GM10248 (cell line): ENCODE measurements at places on chromosomes 11 and 22.

DNA sequence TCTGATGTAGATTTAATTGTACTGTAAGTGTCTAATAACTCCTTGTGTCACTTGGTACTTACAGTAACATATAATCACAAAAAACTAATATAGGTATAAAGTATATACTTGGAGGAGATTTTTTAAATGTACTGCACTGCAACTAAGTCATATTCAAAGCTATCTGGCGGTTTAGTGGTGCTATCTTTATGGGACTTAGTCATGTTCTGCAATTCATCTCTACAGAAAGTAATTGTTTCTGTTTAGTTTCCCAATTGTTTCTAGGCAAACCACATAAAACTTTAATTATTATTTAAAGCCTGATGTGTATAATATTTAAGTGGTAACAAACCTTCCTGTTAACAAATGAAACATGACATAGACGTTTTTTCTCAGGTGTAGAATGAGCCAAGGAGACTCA lies 8.0 kb downstream of the PAFAH1B2 start:
- DNase-seq: no peak

- no peak for DNase-seq
These were observed 124.4 kb upstream of the ZC3H12C start for GRCh38 chr11:109968781-109969180.

DNA sequence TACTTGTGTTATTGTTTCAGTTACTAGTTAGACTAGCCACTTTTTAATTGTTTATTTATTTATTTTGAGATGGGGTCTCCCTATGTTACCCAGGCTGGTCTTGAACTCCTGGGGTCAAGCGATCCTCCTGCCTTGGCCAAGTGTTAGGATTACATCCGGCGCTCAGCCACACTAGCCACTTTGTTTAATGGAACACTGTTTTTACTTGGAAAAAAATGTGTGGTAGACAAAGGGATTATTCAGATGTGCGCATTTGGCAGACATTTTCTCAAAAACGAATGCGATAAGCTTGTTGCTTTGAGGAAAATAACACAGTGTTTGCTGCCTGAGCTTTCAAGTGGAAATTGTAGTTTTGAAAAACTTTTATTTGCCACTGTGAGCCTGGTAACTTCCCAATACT lies 51.0 kb downstream of the CTNND1 start:
- no peak for DNase-seq

DNA sequence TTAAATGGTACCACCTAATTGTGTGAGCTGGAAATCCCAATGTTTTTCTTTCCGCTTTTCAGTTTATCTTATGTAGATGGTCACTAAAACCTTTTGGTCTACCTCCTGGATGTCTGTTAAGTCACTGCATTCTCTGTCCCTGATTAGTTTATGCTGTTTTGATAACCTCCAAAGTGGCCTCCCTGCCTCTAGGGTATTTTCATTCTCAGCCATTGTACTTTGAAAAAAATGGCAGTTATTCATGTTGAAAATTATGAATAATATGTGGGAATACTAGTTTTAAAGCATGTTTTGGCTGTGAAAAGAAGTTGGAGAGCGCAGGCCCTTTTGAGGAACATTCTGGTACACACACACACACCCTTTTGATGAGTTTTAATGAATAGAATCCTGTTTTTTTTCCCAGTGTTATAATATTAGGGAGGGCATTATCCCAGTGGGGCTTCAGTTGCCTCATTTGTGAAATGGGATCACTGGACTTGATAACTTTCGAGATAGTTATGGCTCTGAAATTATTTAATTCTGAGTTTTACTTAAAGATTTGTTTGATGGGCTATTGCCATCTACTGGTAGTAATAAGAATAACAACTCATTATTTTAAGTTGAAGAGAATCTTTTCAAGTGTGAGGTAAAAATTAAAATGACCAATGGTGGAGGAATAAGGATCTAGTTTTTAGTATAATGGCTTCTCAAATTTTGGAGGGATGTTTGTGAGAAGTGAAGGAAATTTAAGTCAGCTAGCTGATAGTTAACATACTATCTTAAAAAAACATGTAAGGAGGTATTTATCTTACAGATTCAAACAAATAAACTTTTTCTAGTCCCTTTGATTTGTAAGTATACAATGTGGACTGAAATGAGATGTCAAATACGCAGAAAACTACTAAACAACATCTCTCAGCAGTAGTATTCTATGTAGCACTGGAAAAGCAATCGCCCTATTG lies 3.9 kb downstream of the FDX1 start:
- DNase-seq: peak; percentile 32

DNA sequence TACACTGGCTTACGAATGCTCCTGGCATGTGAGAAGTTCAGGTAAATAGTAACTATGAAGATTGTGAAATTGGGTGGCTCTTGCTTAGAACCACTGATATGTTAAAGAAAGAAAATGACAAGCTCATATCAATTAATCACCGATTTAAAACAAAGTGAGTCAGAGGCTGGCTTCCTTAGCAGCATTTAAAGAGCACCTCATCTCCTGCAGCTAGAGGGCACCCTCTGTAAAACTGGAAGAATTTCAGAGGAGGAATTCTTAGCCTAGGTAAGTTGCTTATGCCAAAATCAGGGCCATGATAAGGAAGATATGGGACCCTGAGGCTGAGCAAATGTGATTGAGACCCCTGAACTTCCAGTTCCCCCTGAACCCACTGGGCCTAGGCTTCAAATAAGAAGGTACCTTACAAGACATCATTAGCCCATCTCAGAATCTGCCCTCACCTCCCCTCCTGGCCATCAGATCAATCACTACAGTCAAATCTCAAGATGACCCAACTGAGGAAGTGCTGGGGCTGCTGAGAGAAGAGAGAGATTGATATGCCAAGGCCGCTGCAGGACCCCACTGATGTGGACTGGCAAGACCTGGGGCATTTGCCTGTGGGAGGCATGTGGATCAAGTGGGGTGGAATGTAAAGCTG lies 8.6 kb upstream of the CD3E start:
- no peak for DNase-seq

GRCh38 chr11:30210357-30210756 lies 20.5 kb upstream of the FSHB start:
- no peak for DNase-seq

GRCh38 chr22:44719586-44720368 lies 17.8 kb downstream of the PRR5 start:
- DNase-seq: no peak

- DNase-seq: no peak
These were observed 164.7 kb upstream of the B3GAT1 start for GRCh38 chr11:134576721-134577171.

DNA sequence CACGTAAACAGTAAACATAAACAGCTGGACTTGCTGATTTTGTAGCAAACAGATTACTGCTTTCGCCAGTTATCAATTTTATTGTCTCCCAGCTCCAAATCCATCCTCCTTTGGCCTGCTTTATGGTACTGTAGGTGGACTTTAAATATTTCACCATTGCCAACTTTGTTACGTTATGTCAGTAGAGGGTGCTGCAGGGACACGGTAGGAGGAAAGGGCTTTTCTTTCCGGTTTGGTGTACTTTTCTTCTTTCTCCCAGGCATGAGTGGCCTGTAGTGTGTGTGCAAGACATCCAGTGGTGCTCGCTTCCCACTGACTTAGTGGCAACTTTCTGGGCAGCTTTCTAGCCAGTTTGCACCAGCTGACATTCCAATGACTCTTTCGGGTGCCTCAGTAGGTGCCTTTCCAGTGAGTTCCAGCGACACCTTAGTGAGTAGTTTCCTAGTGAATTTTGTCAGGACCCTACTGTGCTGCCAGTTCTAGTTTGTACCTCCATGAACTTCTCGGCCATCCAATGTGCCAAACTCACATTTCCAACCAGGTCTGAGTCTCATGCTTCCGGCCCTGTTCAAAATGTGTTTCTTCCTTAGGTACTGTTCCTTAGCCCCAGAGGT lies 267.6 kb upstream of the TENM4 start:
- peak; percentile 21 for DNase-seq

DNA sequence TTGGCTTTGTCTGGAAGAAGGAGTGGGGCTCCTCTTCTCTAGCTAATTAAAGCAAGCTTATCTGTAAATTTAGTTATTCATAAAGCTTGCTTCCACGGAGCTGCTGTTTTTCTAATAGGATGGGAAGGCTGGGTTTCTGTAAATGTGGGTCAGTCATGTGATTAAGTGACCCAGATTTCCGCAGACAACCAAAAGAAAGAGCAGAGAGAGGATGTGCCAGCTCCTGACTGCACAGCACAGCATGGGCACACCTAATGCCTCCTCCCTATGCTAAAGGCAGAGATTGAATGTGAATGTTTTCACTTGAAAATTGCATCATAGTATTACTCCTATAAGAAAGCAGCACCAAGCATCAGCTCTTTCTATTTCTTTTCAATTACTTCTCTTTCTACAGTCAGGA lies 160.2 kb downstream of the FAT3 start:
- DNase-seq: no peak

GRCh38 chr11:1829039-1829820 lies 5.6 kb upstream of the SYT8 start:
- no peak for DNase-seq

DNA sequence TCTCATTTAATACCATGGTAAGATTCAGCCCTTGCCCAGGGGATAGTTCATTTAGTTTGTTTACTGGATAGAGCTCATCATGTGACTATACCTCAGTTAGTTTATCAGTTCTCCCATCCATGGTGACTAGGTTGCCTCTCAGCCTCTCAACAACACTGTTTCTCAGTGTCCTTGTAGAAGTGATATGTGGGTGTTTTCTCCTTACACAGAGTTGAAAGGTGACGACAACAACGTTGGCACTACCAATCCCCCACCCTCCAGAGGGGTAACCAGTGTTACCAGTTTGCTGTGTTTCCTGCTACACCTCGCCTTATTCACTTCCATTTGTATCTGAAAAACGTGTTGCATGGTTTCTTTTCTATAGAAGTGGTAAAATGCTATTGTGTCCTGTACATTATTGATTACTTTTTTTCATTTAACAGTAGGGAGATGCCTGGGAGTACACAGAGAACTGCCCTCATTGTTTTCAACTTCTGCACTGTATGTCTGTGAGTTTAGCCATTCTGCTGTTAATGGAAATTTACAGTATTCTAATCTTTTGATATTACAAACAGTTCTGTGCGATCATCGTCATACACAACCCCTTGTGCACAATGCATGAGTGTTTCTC lies 11.6 kb downstream of the NEAT1 start:
- no peak for DNase-seq

DNA sequence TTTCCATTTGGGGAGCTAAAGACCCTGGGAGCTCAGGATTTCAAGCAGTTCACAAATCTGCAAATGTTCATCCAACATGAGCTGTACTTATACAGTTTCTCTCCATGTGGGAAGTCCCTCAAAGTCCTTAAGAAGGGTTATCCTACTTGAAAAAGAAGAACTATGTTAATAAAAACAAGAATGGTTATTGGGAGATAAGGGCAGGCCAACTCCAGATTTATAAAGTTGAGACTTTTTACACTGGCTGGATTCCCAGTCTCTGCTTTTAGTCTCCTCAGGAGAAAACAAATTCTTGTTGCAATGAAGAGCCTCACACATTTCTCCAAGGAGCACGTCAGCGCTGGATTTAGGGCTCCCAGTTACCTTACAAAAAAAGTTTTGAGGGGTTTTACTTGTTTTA lies 34.2 kb upstream of the CTTN start:
- DNase-seq: no peak

DNA sequence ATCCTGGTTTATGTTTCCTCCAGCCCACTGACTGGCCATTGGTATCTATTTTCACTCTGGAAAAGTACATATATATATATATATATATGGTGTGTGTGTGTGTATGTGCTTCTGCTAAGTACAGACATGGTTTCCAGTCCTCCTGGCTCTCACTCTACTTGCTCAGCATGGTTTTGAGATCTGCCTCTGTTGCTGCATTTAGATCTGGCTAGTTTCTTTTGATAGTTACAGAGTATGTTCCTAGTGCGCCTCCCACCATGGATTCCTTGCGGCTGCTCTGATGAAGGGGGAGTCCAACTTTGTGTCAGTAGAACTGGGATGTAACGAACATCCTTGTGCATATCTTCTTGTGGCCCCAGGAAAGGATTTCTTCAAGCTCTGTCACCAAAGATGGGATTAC lies 274.1 kb downstream of the MIAT start:
- no peak for DNase-seq

DNA sequence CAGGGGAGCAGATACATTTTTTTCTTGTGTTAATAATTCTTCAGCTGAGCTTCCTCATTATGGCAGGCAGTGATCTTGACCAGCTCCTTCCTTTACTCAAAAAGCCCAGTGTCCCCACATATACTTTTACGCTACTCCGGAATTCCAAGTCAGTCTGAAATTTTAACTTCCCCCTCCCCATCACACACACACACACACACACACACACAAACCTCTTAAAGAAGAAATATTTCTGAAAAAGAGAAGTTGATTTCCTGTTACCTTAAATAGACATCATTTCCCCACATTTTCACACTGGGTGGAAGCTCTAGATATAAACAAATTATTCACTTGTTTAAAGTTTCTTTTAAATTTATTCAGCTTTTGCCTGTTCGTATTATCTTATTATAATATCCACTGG lies 113.9 kb downstream of the DBX1 start:
- no peak for DNase-seq

DNA sequence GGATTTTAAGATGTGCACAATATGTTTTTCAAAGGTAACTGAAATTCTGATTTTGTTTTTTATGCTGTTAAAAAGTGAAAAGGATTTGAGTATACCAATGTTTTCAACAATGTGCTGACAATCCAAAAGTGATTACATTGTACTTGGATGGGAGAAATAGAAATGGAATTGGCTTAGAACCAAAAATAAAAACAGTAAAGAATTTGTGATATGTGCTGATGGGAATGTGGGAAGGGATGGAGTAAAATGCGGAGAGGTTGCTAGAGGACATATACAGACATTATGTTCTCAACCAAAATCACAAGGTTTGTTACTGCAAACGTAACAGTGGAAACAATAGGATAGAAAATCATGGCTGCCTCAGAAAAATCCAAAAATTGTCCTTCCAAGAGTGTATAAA lies 279.3 kb upstream of the TENM4 start:
- DNase-seq: no peak

GRCh38 chr11:108322666-108323065 lies 99.8 kb downstream of the ATM start:
- no peak for DNase-seq

GRCh38 chr22:19607192-19608002 lies 83.2 kb upstream of the CLDN5 start:
- DNase-seq: no peak

- DNase-seq: no peak
These were observed 21.4 kb downstream of the ADM start for GRCh38 chr11:10326012-10326964.
